ENCODE measurements at places on chromosomes 13 and 19.

DNA sequence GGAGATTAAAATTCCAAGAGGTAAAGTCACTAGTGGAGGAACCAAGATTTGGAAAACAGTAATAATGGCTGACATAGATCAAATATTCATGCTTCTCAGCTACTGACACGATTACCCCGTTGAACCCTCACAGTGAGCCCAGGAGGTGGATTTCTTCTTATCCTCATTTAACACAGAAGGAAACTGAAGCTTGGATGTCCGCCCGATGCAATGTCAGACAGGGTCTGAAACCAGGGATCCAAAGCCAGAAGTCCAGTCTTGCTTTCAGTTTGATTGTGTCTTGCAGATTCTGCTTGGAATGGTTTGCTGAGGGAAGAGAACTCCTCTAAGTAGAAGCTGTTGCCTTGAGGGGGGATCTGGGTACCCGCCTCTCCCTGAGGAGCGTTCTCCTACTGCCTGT, 404.7 kb downstream of the KCNRG start:
- DNase-seq = no peak

DNA sequence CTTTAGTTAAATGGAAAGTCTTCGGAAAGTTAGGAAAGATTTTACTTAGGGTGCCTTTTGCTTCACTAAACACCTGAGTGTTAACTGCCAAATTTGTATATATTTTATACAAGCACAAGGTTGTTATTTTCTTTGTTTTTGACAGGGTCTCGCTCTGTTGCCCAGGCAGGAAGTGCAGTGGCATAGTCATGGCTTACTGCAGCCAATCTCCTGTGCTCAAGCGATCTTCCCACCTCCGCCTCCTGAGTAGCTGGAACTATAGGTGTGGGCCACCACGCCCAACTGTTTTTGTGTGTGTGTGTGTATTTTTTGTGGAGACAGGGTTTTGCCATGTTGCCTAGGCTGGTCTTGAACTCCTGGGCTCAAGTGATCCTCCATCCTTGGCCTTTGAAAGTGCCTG, 16.2 kb downstream of the KCTD4 start:
- no peak for DNase-seq

- no peak for DNase-seq
Measured at GRCh38 chr13:48161530-48162179, 66.8 kb upstream of the MED4 start.

DNA sequence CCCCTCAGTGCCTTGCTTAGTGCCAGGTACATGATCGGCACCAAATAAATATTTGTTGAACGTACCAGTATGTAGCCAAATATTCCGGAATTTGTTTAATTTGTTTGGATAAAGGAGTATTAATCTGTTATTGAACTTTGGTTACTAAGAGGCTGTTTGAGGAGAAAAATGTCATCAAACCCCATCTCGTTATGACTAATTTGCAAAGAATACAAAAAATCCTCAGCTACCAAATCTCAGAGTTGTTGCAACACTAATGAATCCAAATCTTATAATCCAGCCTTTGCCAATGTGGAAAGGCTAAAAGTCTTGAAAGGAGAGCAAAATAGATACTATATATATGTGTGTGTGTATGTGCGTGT, 79.5 kb downstream of the KLF5 start:
- no peak for DNase-seq

- no peak for DNase-seq
Measured at GRCh38 chr19:35037716-35038622, 3.6 kb upstream of the HPN start.

DNA sequence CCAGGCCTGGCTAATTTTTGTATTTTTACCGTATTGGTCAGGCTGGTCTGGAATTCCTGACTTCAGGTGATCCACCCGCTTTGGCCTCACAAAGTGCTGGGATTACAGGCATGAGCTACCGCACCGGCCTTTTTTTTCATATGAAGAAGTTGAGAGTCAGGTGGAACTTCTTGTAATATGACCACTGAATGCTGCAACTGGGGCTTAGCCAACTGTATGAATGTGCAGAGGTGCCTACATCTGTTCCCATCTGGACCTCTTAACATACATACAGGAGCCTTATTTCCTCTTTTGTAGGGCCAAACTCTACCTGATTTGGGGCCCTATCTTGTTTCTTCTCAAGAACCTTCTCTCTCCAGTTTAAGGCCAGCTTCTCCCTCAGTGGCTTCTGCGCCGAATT, 11.9 kb upstream of the GGACT start:
- DNase-seq = no peak

DNA sequence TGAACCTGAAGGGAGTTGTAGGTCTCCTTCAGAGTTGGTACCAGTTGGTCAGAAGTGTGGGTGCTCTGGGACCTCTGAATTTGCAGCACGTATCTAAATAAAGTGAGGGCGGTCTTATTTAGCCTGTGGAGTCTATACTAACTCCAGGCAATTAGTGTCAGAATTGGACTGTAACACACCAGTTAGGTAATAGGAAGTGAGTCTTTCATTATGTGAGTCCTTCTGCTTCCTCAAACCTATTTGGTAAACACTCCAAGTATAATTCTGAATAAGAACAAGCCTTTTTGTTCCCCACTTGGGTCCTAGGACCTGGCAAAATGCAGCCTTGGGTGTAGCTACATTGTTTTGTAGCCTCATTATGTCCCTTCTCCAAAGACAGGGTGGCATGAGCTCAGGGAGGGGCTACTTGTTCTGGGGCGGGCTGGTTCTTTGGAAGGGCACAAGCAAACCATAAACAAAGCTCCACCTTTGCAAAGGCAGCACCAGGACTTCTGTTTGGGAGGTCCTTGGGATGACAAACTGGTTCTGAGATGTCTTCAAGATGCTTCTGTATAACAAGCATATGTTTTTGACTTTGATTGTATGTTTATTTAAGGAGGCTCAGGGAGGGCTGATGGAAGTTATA, 418.0 kb downstream of the ZNF536 start:
- no peak for DNase-seq

- no peak for DNase-seq
Measured at GRCh38 chr19:54062643-54063042, 1.1 kb downstream of the VSTM1 start.

DNA sequence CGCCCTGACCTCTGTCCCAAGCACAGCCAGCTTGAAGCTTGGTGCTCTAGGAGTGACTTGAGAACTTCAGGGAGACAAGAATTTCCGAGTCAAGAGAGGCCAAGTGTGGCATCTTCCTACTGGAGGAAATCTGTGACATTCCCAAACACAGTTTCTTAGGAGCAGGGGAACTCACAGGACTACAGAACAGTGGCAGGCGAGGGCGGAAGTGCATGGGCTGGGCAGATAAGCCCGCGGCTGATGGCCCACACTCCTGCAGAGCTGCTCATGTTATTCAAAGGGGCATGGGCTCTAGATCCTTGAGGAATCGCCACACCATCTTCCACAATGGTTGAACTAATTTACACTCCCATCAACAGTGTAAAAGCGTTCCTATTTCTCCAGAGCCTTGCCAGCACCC, 168.8 kb downstream of the KATNAL1 start:
- DNase-seq = no peak

DNA sequence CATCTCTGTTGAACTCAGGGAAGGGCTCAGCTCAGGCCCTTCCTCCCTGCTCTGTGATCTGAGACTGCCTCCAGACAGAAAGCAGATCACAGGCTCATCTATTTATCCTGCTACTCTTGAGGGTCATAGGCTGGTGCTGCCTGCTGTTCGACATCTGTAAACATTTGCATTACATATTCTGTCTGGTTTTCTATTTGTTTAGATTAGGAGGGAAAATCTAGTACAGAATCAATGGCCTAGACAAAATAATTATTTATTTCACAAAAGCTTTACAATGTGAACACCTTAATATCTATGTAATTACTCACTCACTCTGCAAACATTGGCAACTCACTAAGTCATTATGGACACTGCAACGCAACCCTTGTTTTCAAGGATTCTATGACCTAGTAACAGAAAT, 43.0 kb downstream of the CEP89 start:
- peak; percentile 10 for DNase-seq

DNA sequence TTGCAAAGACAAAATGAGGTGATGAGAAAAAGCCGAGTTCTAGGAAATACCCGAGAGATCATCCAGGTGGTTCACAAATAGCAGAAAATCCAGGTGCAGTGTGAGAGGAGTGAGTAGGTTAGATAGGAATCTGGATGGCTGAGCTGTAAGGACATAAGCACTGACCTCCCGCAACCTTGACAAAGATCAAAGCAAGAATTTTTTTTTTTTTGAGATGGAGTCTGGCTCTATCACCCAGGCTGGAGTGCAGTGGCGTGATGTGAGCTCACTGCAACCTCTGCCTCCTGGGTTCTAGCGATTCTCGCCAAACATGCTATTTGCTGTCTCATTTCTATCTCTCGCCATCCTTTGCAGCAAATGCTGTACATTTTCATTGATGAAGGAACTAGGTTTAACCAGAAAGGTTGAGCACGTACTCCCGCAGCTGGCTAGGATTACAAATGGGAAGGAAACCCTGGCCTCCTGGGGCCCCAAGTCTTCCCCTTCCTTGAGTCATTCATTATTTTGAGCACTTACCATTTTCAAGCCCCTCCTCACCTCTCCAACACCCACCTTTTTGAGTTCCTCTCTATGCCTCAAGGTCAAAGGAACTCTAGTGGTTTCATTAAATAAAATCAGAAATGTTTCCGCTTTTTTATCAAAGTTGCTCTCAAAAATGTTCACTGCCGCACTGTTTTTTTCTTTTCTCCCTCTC, 38.8 kb downstream of the NLRP12 start:
- no peak for DNase-seq

- DNase-seq = no peak
Measured at GRCh38 chr19:31145007-31145406, 204.2 kb downstream of the TSHZ3 start.

DNA sequence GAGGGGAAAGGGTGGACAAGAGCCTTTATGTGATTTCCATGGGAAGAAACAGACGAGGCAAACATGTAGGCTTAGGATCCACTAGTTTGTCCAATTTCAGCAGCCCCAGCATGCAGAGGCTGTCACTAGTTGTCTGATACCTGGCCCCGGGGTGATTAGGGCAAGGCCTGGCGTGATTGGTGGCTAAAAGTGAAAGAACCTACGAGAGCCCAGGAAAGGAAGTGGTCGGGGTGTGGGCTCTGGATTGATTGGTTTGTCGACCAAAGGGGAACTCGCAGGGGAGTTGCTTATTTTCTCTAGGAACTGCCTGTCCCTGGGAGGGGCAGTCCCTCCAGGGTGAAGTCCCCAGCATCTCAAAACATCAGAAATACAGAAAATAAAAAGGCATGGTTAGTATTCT, 64.2 kb upstream of the UQCRFS1 start:
- no peak for DNase-seq

DNA sequence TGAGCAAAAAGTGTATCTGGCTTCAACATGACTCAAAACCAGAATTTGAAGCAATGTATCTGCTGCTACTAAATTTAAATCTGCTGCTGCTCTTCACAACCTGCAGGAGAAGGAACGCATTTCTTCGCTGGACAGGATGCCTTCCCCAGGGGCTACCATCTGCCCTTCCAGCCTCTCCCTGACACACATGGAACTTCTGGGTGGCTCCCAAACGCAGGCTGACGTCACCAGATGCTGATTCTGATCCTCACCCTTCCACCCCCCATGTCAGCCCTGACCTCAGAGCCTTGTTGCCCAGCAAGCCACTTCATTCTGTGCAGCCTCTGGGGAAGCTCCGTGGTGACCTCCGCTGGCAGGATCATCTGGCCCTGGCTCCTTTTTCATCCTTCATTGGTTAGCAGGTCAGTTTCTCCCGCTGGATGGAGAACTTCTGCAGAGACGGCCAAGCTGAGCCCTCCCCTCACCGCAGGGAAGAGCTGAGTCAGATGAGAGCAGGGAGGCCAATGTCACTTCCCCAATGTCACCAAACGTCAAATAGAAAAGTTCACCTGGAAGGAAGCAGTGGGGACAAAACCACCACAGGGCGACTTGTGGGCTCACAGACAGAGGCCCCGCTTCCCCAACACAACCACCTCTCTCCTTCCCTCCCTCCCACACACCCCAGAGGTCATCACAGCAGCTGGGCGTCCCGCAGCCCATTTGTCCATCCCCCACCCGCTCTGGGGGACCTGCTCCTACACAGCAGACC, 14.0 kb upstream of the RAB20 start:
- DNase-seq = no peak

GRCh38 chr19:718991-719512, 10.3 kb downstream of the PALM start:
- DNase-seq = no peak

Measured in smooth muscle cell of the brain vasculature (primary cell).